NCI-H774 (cell line): ENCODE measurements at places on chromosomes 11 and 22.

- DNase-seq = no peak
Measured at GRCh38 chr22:30680991-30681770, 13.5 kb upstream of the OSBP2 start.

- no peak for DNase-seq
Measured at GRCh38 chr11:81421251-81421860, 1312.3 kb downstream of the FAM181B start.

DNA sequence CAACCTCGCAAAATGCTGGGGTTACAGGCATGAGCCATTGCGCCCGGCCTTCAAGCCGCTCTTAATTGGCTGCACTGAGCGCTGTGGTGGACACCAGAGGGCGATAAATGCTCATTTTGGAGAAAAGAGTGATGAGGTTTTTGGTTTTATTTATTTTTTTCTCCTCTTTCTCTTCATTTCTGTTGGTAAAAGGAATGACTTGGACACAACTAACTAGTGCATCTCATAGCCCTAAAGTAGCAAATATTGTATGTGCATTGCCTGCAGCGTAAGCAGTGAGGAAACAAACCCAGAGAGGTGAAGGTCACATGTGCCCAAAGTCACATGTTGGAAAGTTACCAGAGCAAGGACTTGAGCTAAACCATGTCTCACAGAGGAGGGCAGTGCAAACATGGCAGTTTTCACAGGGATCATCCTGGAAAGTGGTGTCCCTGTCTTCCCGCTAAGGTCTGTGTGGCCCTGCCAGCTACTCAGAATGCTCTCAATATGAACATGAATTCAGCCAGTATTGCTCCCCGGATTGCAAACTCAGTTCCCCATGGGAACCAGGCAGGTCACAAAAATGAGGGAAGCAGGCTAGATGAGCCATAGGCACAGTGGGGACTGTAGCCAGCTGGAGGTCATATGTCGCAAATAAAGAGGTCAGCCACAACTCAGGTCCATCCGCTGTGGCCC lies 8.6 kb upstream of the CD82 start:
- DNase-seq = peak; percentile 46

GRCh38 chr11:134572741-134573675 lies 161.0 kb upstream of the B3GAT1 start:
- DNase-seq = no peak

DNA sequence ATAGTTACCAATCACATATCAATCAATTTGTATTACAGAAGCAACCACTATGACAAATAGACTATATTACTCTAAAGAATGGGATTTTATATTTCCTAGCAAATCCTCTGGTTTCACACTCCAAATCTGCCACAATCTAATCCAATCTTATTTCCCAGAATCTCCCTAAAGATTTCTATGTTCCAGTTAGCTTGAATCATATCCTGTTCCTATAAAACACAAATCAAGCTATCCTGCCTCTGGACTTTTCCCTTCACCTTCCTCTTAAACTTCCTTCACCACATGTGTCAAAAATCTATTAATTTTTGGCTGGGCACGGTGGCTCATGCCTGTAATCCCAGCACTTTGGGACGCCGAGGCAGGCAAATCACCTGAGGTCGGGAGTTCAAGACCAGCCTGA lies 50.0 kb downstream of the PIK3C2A start:
- DNase-seq = no peak

DNA sequence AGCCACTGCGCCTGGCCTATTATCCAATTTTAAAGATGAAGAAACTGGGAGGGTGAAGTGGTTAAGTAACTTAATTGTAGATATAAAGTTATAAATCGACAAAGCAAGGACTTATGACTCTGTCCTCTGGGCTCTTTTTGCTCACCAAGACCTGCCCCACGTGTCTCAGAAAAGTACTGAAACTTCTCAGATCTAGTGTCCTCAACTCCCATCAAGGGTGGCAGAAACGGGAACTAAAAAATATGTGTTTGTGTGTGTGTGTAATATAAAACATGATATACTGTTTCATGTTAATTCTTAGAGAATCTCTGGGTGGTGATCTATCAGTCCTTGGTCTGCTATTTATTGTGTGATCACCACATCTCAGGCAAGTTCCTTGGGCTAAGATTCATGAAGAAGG lies 104.9 kb downstream of the GAB2 start:
- DNase-seq = no peak

DNA sequence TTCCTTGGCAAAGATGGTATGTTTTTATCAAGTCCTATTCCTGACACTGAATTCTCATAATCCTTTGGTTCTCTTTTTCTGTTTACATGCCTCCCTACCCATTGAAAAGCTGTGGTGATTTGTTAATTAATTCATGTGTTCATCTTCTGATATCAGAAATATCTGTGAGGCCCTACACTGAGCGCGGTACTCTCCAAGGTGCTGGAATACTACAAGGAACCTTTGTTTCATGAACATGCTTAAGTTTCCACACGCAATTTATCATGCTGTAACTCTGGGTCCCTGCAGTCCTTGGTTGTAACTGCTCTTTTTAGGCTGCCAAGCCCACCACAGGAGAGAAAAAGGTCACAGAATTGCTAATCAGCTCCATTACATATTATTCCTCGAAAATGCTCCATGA lies 331.8 kb downstream of the FAT3 start:
- no peak for DNase-seq

DNA sequence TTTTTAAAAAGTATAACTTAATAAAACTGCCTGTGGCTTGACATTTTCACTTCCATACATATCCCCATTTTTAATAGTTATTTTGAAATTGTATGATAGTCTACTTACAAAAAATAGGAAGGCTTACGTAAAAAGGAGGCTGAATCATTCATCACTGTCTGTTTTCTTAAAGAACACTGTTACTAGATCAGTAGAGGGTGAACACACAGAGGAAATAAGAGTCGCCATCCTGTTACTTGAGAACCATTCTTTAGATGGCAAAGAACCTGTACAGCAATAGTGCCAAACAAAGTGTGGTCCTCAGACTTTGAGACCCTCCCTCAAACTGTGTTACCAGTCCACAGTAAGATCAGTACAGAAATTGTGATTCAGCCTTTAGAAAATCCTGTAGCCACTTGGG lies 180.7 kb downstream of the PGR start:
- no peak for DNase-seq

DNA sequence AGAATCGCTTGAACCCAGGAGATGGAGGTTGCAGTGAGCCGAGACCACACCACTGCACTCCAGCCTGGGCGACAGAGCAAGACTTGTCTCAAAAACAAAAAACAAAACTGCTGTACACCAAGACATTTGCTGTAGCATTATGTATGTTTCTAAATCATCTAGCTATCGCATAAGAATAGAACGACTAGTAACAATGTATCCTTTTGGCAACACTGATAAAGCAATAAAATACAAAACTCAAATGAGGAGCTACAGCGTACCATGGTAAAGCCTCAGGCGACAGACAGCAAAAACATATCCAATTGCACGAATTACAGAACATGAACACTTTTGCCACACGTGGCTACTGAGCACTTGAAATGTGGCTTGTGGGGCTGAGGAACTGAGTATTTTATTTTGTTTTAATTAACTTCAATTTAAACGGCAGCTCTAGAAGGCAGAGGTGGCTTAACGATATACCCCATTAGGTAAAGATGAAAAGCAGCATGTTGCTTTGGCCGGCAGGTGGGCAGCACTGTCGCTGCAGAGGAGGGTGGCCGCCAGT lies 2.3 kb downstream of the TUBGCP6 start:
- DNase-seq = no peak

- DNase-seq = no peak
Measured at GRCh38 chr11:75101424-75102128, 4.9 kb upstream of the OR2AT4 start.

GRCh38 chr22:47343611-47344010 lies 581.2 kb downstream of the TBC1D22A start:
- no peak for DNase-seq

DNA sequence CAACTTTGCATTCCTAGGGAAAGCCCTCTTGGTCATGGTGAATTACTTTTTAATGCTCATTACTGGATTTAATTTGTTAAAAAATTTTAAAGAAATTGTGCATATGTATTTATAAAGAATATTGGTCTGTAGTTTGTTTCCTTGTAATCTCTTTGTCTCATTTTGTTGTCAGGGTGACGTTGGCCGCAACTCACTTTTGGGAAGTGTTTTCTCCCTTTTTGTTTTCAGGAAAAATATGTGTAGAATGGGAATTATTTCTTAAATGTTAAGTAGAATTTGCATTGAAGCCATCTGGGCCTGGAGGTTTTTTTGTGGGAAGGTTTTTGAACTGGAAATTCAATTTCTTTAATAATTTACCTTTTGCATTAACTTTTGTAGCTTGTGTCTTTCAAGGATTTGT lies 149.1 kb downstream of the UVRAG start:
- no peak for DNase-seq
